ENCODE measurements at places on chromosomes 3 and 15. TPM values are rescaled to one million over a fixed set of nuclear protein-coding genes. Genes with fewer than 3 reads are reported as not detected.

Gene C2CD4B
- polyA plus RNA-seq, result not detected

DNA sequence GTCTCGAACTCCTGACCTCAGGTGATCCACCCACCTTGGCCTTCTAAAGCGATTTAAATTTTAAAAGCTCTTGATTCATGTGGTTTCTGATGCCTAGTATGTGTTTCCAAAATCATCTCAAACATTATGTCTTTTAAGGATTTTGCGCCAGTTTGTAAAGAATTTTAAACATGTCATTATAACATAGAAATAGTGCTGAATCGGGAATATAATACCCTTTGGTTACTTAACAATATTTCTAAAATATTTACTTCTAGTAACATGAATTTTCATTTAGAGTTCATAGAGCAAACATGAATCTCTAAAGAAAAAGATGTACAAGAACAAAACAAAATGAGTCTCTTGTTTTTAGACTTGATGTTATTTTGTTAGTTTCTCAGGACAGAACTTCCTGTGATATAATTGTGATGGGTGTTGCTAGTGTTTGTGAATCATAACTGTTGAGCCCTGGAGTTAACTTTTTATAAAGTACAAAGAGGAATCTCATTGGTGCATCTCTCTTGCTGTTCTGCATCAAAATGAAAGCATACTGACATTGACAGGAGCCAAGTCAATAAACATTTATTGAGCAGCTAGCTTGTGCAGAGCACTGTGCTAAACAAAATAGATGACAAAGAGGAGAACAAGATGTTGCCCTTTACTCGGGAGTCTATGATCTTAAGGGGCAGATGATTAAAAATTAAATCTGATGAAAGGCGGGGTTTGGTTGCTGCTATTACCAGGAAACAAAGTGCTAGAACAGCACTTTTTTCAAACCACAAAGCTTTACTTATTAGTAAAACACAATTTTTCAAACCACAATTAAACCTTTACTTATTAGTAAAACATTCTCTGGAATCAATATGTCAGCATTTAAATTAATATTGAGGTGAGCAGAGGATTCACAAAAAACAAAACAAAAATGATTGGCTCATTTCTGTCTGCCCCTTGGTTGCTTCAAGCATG, 73.4 kb downstream of the MME start:
- DNase-seq, result no peak

Gene SCAMP2
- 167 TPM for polyA plus RNA-seq

Gene RARRES1
- not detected for polyA plus RNA-seq

Gene CEMIP
- 0.44 TPM for polyA plus RNA-seq

- DNase-seq, result peak; percentile 45
Measured at GRCh38 chr3:129282727-129283327, 4.2 kb downstream of the HMCES start.

Gene ERC2
- polyA plus RNA-seq, result not detected

Gene TTLL13
- polyA plus RNA-seq, result not detected

GRCh38 chr3:150345021-150345538, 63.0 kb upstream of the TSC22D2 start:
- DNase-seq, result no peak

DNA sequence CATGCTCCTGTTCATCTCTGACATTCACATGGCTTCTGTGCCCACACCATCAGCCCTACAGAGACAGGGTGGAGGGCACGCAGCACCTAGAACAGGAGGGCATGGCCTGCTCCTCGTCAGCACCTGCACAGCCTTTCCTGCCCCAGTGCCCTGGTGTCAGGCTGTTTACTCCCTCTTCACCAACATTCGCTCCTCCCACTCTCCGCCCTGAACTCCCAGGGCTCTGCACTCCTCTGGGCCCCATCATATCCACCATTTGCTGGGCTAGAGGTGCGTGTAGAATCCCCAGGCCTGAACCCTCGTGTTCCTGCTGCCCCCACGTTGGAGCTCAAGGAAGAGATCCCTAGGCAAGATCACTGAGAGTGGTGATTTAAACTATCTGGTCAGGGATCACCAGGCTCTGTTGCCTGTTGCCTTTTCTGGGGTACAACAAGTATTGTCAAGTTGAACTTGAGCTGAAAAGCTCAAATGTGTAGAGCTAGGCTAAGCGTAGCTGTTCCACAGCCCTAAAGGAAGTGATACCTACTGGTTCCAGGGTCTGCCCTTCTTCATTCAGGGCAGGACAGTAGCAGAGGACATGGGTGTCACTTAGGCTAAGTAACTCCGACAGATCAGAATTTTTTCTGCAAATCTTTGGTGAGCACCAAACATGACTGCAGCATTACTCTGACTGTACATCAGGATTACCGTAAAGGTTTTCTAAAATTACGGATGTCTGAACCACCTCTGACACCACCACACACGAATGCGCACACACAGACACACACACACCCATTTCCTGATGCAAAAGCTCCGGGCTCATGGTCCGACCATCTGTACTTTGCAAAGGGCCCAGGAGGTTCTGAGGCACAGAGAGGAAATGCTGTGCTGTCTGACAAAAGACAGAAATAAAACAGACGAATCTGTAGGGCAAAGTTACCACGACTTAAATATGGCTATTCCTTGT, 43.7 kb upstream of the GNB5 start:
- no peak for DNase-seq

DNA sequence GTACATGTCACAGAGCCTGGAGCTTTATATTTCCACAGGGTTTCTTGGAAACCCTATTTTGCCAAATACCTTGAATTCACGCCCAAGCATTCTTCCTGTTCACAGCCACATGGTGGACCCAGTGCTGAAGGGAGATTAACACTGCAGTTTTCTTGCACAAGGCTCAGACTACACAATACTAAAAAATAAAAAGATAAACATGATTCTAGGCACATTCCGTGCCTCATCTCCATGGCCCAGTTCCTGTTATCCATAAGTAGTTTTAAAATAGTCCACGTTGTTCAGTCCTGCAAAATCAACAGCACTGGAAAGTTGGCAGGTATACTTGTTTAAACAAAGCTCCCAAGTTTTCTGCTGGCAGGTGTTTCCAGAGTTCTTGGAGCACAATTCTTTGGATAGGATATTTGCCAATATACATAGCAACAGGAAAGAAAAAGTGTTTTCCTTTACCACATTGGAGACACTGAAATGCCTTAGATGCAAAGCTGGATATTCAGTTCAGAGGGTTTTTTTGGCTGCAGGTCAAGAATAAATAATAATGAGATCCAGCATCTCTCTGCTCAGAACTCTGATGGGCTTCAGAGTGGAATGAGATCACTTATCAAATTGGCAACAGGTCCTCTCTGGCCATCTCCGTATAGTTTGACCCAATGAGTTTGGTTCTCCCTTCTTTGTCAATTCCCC, 88.1 kb upstream of the TGFBR2 start:
- DNase-seq, result no peak

Gene HCLS1
- 430 TPM for polyA plus RNA-seq

GRCh38 chr3:102536456-102536855, 101.6 kb downstream of the ZPLD1 start:
- peak; percentile 18 for DNase-seq

DNA sequence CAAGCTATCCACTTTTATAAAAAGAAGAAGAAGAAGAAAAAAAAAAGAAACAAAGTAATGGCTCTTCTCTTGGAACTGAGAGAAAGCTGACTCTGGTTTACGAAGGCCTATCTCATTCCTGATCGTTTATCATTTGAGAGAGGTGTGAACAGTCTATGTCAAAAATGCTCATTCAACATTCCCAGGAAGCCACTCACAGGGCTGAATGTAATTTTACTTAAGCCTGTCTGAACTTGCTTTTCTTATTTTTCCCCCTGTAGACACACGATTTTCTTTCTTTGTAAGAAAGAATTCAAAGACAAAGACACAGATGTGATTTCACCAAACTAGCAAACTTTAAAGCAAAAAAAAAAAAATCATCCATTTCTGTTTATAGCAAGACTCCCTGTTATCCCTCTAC, 805.8 kb downstream of the FHIT start:
- DNase-seq, result no peak

DNA sequence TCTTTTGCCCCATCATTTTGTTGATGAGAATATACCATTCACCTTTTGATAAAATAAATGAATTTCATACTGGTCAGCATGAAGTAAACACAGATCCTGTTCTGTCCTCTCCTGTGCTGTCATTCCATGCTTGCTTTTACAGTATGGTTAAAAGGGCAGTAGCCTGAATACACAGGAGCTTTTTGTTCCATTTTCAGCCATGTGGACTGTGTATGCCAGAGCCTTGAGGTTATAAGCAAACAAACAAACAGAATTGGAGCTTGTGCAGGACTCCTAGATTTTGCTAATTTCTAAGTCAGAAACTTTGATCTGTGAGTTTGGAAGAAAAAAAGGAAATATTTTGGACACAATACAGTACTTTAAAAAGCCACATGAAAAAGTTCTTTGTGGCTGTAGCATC, 91.9 kb downstream of the LRRC28 start:
- no peak for DNase-seq

DNA sequence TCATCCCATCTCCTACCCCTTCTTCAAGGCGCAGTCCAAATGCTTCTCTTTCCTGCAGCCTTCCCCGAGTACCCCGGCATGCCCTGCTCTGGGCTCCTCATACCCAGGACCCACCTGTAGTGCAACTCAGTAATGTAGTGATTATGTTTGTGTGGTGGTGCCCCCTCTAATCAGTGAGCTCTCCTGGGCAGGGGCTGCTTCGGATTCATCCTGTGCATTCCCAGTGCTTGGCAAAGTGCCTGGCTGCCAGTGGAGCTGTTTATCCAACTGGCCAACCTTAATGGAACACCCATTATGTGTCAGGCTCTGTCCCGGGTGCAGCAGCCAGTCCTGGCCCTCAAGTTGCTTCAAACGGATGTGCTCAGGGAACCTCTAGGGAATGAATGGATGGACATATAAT, 174.4 kb upstream of the LINGO1 start:
- DNase-seq, result no peak

Gene CYB561D2
- 66.3 TPM for polyA plus RNA-seq

Gene CLDN18
- polyA plus RNA-seq, result not detected

- DNase-seq, result no peak
Measured at GRCh38 chr15:60152386-60152785, 148.3 kb downstream of the FOXB1 start.

Gene STRIT1
- not detected for polyA plus RNA-seq

GRCh38 chr3:139491966-139492365, 15.7 kb upstream of the RBP2 start:
- no peak for DNase-seq

Gene RAD51
- polyA plus RNA-seq, result 1.5 TPM

Gene ACP3
- polyA plus RNA-seq, result not detected

DNA sequence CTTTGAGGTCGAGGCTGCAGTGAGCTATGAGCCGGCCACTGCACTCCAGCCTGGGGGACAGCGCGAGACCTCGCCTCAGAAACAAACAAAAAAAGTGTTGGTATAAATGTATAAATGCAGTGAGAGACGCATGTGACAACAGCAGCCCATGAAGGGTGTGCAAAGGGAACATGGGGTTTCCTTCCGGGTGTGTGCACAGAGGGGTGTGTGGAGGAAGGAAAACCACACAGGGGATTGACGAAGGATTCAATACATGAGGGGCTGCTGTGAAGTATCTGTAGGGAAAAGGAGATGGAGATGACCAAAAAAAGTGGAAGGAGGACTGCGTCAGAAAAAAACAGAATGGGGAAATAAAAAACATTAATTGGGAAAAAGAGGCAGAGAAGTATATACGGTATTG, 1.1 kb downstream of the MTFMT start:
- no peak for DNase-seq
